ENCODE measurements at places on chromosomes 2 and 18.

DNA sequence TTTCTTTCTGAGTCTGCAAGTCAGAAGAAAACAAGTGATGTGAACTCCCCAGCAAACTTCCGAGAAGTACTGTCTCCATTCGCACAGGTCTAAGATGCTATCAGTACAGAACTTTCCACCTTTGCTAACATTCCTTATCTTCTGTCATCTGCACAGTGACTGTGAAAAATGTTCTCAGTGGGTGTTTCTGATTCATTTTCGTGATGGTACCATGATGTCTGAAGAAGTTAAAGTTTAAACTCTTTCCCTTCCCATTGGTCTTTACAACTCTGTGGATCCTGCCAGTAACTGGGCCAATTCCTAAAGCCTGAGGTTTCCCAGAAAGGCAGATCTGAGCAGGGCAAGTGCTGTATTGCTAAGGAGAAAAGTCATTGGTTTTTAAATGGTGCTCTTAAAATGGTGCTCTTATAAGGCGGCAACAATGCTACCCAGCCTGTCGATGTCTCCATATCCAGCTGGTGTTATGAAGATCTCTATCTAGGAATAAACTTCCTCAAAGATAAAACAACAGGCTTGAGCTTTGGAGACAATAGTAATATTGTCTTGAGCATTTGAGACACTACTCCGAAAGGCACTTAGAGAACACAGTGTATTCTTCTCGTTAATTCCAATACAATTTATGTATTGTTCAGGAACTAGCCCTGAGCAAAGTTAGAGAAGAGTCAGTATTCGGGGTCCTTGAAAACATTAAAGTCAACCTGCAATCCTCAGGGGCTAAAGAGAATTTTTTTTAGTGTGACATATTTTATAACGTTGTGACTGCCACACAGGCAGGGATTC is 232.3 kb downstream of the OSR1 start:
- no peak for DNase-seq

- no peak for DNase-seq
Observed at GRCh38 chr2:218081063-218081462, 12.0 kb downstream of the RUFY4 start.

- DNase-seq = no peak
Observed at GRCh38 chr2:71451705-71452104, 1.7 kb upstream of the DYSF start.

- DNase-seq = no peak
Observed at GRCh38 chr2:176753752-176754474, 458.7 kb upstream of the HNRNPA3 start.

DNA sequence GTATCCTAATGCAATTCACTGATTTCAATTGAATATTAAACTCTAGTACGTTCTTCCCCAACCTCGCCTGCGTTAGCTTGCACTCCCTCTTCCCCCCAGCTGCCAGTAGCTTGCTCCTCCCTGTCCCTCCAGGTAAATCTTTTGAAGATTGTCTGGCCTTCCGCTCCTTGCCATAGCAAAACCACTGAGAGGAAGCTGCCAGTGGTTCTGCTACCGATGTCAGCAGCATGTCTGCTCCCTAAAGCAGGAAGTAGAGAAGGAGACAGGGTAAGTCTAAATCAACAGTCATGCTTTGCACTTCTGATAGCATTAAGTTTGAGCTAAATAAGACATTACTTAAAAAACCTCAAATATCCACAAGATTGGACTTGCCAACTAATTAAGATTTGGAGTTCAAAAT is 89.1 kb downstream of the SCN2A start:
- no peak for DNase-seq
